Activated CD4-positive, alpha-beta T cell treated with anti-CD3 and anti-CD28 coated beads, Interleukin-2, amount 10 ng/mL, durations not matched to agents 7 days and 5 days (primary cell): ENCODE measurements at places on chromosomes 12 and 14. TPM values are rescaled to one million over a fixed set of nuclear protein-coding genes. Genes with fewer than 3 reads are reported as not detected.

Gene TMEM63C
- 0.29 TPM for total RNA-seq

Gene AJUBA
- 1.4 TPM for total RNA-seq

DNA sequence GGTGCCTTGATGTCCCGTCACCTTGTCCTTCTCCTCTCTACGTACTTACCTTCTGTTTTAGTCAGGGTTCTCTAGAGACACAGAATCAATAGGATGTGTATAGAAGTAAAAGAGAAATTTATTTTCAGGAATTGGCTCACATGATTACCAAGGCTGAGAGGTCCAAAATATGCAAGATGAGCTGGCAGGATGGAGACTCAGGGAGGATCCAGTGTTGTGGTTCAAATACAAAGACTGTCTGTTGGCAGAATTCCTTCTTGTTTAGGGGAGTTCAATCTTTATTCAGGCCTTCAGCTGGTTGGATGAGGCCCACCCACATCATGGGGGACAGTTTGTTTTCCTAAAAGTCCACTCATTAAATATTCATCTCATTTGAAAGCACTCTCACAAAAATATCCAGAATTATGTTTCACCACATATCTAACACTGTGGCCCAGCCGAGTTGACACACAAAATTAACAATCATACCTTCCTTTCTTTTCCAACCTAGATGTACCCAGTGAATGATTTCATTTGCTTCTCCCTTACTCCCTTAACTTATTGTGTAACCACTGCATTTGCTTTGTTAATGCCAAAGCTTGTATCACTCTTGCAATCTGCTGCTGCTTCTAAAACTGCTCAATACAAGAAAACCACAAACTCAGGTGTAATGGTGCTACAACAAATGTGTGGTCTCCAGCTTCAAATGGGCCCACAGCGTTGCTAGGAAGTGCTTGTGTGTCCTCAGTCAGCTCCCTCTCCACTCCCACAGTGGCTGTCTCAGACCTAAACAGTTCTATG, 195.4 kb upstream of the ARHGAP5 start:
- H3K4me3 ChIP-seq: no peak overlapping the region
- no peak for DNase-seq
- H3K27me3 ChIP-seq: peaks cover 2% of the 10 kb centered on the region
- no peaks in the 10 kb centered on the region for H3K36me3 ChIP-seq

GRCh38 chr14:87255058-87255457, 737.9 kb downstream of the GALC start:
- H3K27me3 ChIP-seq: no peaks in the 10 kb centered on the region
- H3K4me1 ChIP-seq: no peaks in the 10 kb centered on the region
- no peak overlapping the region for H3K4me3 ChIP-seq
- DNase-seq: no peak
- H3K36me3 ChIP-seq: no peaks in the 10 kb centered on the region

Gene PRKD1
- total RNA-seq: not detected

Gene LRRIQ1
- not detected for total RNA-seq

Gene PTPRO
- total RNA-seq: 10.2 TPM

DNA sequence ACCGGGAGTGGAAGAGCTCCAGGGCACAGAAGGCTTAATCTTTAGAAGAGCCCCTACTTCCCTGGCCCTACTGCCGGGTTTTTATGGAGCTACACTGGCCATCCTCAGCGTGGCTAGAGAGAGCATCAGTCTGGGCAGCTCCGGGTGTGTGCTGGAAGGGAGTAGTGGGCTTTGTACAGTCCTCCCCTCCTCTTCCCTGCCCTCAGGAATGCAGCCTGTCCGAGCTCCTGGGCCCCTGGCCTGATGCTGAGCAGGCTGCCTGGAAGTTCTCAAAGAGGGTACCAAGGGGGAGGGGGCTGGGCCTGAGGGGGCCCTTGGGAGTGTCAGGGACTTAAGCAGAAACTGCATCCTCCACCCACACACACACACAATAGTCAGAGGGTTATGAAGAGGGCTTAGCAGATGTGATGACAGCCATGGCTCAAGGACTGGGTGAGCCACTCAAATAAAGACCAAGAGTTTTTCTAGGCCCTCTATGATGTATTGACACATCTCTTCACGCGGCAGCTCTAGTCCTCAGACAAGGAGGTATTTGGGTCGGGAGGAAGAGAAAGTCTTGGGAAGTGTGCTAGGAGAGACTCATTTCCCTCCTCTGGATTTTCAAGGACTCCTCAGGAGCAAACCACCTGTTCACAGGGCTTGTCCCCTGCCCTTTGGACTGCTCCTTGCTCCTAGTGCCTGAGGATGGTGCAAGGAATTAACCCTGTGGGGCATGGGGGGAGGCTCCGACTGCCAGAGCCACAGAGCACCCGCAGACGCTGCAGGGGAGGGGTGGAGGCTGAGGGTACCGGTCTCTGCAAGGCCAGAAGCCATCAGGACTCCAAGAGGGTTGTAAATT, 16.5 kb upstream of the FIGNL2 start:
- H3K27me3 ChIP-seq: peaks cover 64% of the 10 kb centered on the region
- H3K27ac ChIP-seq: no peak overlapping the region
- H3K4me3 ChIP-seq: no peak overlapping the region
- no peak for DNase-seq

DNA sequence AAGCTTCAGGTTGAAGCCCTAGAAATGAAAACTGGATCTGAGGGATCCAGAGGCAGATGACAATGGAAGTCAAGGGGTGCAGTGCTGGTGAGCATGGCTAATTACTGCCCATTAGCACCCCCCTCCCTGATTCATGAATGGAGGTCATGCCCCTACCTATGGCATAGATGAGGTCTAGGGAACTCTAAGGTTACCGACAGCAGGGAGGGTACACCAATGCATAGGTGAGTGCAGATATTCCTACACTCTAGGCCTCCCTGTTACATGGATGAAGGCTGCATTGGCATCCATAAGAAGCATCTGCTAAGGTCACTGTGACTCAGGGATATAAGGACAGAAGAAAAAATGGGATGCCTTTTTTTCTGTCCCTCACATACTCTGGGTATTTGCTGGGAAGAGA, 147.3 kb downstream of the CCDC59 start:
- no peak overlapping the region for H3K27ac ChIP-seq
- no peak overlapping the region for H3K4me3 ChIP-seq
- H3K36me3 ChIP-seq: no peaks in the 10 kb centered on the region
- no peaks in the 10 kb centered on the region for H3K4me1 ChIP-seq
- no peaks in the 10 kb centered on the region for H3K27me3 ChIP-seq
- no peak for DNase-seq

Gene TOMM20L
- total RNA-seq: not detected

- no peak overlapping the region for H3K27ac ChIP-seq
- no peak for DNase-seq
- H3K27me3 ChIP-seq: peaks cover 12% of the 10 kb centered on the region
- H3K4me1 ChIP-seq: no peaks in the 10 kb centered on the region
These were observed 180.5 kb upstream of the HMGA2 start for GRCh38 chr12:65643595-65644386.

DNA sequence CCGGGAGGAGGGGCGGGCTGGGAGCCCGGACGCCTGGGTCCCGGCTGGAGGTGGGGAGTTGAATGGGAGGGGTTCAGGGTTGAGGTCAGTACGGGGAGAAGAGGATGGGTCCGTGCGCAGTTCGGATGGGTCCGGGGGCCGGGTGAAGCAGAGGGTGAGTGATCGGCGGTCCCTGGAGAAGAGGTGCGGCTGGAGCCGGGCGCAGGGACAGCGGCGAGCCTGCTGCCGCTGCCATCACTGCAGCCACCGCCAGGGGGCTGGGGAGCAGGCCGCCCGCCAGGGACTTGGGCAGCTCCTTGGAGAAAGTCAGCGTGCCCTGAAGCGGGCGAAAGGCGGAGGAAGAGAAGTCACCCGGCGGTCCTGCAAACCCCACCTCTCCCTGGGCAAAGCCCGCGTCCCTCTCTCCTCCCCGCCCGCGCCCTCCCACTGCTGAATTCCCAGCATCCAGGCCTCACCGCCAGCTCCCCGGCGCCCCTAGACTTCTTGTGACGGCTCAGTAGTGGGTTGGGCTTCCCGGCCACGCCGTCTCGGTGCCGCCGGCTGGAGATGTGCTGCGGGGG, 6.0 kb upstream of the GPR84 start:
- peaks cover 38% of the 10 kb centered on the region for H3K4me1 ChIP-seq
- no peaks in the 10 kb centered on the region for H3K36me3 ChIP-seq
- peaks cover 9% of the 10 kb centered on the region for H3K27me3 ChIP-seq
- H3K27ac ChIP-seq: no peak overlapping the region
- no peak overlapping the region for H3K4me3 ChIP-seq
- DNase-seq: no peak

Gene PAH
- not detected for total RNA-seq

Gene GSG1
- not detected for total RNA-seq

Gene CELA1
- total RNA-seq: not detected

DNA sequence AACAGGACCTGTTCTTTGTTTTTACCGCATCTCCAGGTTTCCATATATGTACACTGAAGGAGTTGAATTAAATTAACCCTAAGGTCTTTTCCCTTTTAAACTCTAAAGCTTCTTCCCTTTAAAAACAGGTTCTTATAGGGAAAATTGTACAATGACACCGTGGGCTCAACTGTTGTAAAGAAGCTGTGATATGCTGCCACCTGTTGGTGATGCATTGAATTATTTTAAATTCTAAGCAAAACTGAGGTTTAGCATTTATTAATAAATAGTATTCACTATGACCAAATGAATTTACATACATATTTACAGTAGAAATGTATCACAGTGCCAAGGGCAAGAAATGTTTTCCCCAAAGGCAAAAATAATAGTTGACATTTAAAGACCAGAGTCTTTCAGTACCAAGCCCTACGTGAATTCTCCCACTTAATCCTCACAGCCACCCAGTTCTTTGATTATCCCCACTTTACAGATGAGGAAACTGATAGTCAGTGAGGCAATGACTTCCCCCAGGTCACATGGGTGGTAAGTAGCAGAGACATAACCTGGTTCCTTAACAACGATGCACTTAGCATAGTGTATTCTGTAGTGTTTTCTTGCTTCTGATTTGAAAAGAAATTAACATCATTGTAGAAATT, 35.7 kb upstream of the TMEM263 start:
- no peaks in the 10 kb centered on the region for H3K36me3 ChIP-seq
- H3K4me3 ChIP-seq: no peak overlapping the region
- peaks cover 33% of the 10 kb centered on the region for H3K27me3 ChIP-seq
- H3K4me1 ChIP-seq: peaks cover 10% of the 10 kb centered on the region
- no peak overlapping the region for H3K27ac ChIP-seq

GRCh38 chr12:92045852-92046251, 99.8 kb downstream of the BTG1 start:
- H3K4me1 ChIP-seq: peaks cover 46% of the 10 kb centered on the region
- no peak for DNase-seq
- H3K4me3 ChIP-seq: no peak overlapping the region
- H3K27ac ChIP-seq: no peak overlapping the region

DNA sequence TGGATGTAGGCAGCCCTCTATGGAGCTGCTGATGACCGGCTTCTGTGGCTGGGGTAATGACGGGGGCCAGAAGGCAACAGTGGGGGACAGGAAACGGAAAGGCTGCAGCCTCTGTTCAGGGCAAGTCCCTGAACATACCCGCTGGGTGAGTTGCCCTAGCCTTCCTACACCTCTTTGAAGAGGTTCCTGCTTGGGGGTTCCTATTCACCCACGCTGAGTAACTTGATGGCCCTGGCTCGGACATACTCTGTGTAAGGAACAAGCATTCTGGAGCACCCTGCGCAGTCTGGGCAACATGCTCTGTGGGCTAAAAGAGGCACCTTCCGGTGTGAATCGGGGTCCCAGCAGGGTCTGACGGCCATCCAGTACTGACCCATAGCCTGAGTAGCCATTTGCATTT, 17.7 kb upstream of the GSC start:
- DNase-seq: no peak
- H3K36me3 ChIP-seq: no peaks in the 10 kb centered on the region
- peaks cover 9% of the 10 kb centered on the region for H3K27me3 ChIP-seq
- no peak overlapping the region for H3K4me3 ChIP-seq

- no peak overlapping the region for H3K4me3 ChIP-seq
- H3K4me1 ChIP-seq: peaks cover 14% of the 10 kb centered on the region
- H3K27ac ChIP-seq: no peak overlapping the region
- H3K36me3 ChIP-seq: peaks cover 3% of the 10 kb centered on the region
These were observed 679 bp upstream of the SAV1 start for GRCh38 chr14:50668826-50669143.

DNA sequence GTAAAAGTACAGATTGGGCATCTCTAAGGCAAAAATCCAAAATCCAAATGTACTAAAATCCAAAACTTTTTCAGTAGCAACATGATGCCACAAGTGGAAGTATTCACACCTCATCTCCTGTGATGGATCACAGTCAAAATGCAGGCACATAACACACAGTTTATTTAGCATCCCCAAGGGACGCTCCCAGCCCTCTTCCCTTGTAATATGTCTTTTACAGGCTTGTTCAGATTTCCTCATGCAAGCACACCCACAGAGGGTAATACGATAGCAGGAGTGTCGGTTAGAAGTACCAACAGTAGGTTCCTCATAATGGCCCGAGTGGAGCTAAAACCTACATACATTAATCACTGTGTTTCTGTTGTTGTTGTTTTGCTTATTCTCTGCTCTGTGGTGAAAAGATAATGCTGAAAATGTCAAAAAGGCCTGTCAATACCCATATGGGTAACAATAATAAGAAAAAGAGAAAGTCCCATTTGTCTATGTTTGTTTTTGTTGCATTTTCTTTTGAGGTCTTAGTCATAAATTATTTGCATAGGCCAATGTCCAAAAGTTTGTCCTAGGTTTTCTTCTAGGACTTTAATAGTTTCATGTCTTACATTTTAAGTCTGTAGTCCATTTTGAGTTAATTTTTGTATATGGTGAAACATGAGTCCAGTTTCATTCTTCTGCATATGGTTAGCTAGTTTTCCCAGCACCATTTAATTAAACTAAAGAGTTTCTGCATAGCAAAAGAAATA, 133.1 kb downstream of the LRIG3 start:
- no peak overlapping the region for H3K4me3 ChIP-seq
- no peaks in the 10 kb centered on the region for H3K36me3 ChIP-seq
- H3K27me3 ChIP-seq: no peaks in the 10 kb centered on the region
- no peak overlapping the region for H3K27ac ChIP-seq
- DNase-seq: no peak
- no peaks in the 10 kb centered on the region for H3K4me1 ChIP-seq
